ENCODE measurements at places on chromosomes 13 and 19. TPM values are rescaled to one million over a fixed set of nuclear protein-coding genes. Genes with fewer than 3 reads are reported as not detected.

- no peak overlapping the region for H3K4me3 ChIP-seq
- peaks cover 11% of the 10 kb centered on the region for H3K4me1 ChIP-seq
- H3K27ac ChIP-seq = no peak overlapping the region
- no peaks in the 10 kb centered on the region for H3K27me3 ChIP-seq
- H3K36me3 ChIP-seq = no peaks in the 10 kb centered on the region
- DNase-seq = peak; percentile 29
Measured at GRCh38 chr13:76016799-76017400, 380.8 kb downstream of the LMO7 start.

DNA sequence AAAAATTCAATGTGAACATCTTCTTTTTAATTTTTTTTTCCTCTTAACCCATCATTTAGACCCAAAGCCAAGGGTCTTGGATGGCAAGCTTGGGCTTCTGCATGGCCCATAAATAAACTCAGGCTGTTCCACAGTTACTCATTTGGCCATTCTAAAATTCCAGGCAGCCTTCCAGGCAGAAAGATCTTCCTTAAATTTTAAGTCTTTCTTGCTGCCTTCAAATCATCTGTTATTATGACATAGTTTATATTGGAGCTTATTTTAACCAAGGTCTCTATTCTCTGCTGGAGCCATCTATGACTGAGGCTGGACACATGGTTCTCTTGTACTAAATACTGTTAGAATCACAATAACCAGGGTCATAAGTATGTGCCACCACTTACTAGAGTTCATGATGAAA, 317.3 kb upstream of the MAB21L1 start:
- peak; percentile 38 for DNase-seq
- H3K36me3 ChIP-seq = no peaks in the 10 kb centered on the region
- no peaks in the 10 kb centered on the region for H3K27me3 ChIP-seq
- no peak overlapping the region for H3K4me3 ChIP-seq
- H3K4me1 ChIP-seq = peaks cover 6% of the 10 kb centered on the region
- no peak overlapping the region for H3K27ac ChIP-seq

The RXFP2 gene
- polyA plus RNA-seq = not detected

The DACH1 gene
- 0.28 TPM for polyA plus RNA-seq

The ZNF560 gene
- not detected for polyA plus RNA-seq

DNA sequence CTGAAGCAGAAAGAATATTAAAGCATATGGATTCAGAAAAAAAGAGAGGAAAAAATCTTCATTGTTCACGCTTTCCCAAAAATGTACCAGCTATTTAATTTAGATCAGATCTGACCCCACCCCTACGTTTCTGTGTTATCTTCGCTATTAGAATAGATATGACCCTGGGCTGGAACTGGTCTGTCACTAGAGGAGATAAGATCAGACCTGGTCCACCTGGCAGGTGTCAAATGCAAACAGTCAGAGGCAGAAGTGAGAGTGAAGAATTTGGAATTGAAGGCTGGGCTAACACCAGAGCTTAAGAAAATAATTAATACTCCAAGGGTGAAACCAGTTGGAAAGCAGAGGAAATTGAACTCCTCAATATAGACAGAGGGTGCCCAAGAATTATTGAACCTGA, 30.0 kb upstream of the MBNL2 start:
- DNase-seq = no peak
- no peaks in the 10 kb centered on the region for H3K36me3 ChIP-seq
- no peaks in the 10 kb centered on the region for H3K4me1 ChIP-seq
- H3K27me3 ChIP-seq = no peaks in the 10 kb centered on the region
- no peak overlapping the region for H3K4me3 ChIP-seq
- H3K27ac ChIP-seq = no peak overlapping the region

GRCh38 chr13:83536941-83537340, 345.3 kb downstream of the SLITRK1 start:
- no peaks in the 10 kb centered on the region for H3K36me3 ChIP-seq
- no peaks in the 10 kb centered on the region for H3K4me1 ChIP-seq
- no peak overlapping the region for H3K4me3 ChIP-seq
- no peak for DNase-seq
- H3K27ac ChIP-seq = no peak overlapping the region

- H3K4me3 ChIP-seq = no peak overlapping the region
- no peak for DNase-seq
- no peaks in the 10 kb centered on the region for H3K27me3 ChIP-seq
Measured at GRCh38 chr13:42885325-42885724, 103.9 kb downstream of the FAM216B start.

- no peaks in the 10 kb centered on the region for H3K27me3 ChIP-seq
- no peak overlapping the region for H3K4me3 ChIP-seq
- no peak for DNase-seq
Measured at GRCh38 chr19:47209319-47210179, 21.4 kb downstream of the BBC3 start.

- H3K27me3 ChIP-seq = no peaks in the 10 kb centered on the region
- peaks cover 89% of the 10 kb centered on the region for H3K4me1 ChIP-seq
- H3K27ac ChIP-seq = peak overlapping the region; percentile 65
- H3K4me3 ChIP-seq = no peak overlapping the region
- DNase-seq = no peak
- no peaks in the 10 kb centered on the region for H3K36me3 ChIP-seq
Measured at GRCh38 chr13:97257800-97258799, 36.0 kb downstream of the MBNL2 start.

GRCh38 chr19:38839816-38840582, 8.4 kb upstream of the ECH1 start:
- peaks cover 53% of the 10 kb centered on the region for H3K4me1 ChIP-seq
- peak; percentile 11 for DNase-seq
- no peak overlapping the region for H3K4me3 ChIP-seq
- H3K36me3 ChIP-seq = peaks cover 94% of the 10 kb centered on the region

DNA sequence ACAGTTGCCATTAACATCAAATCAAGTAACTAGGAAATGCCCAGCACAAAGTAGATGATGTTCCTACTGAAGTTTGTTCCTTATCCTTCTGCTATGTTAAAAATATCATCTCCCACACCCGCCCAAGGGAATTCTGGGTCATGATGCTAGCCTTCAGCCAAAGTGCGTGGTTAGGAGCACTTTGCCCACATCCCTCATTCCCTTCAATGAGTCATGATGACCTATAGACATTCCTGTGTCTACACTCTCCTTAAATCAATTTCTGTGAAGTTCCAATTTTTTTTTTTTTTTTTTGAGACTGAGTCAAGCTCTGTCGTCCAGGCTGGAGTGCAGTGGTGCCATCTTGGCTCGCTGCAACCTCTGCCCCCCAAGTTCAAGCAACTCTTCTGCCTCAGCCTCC, 17.0 kb downstream of the RXFP2 start:
- H3K27me3 ChIP-seq = no peaks in the 10 kb centered on the region
- H3K36me3 ChIP-seq = no peaks in the 10 kb centered on the region
- no peak overlapping the region for H3K4me3 ChIP-seq

DNA sequence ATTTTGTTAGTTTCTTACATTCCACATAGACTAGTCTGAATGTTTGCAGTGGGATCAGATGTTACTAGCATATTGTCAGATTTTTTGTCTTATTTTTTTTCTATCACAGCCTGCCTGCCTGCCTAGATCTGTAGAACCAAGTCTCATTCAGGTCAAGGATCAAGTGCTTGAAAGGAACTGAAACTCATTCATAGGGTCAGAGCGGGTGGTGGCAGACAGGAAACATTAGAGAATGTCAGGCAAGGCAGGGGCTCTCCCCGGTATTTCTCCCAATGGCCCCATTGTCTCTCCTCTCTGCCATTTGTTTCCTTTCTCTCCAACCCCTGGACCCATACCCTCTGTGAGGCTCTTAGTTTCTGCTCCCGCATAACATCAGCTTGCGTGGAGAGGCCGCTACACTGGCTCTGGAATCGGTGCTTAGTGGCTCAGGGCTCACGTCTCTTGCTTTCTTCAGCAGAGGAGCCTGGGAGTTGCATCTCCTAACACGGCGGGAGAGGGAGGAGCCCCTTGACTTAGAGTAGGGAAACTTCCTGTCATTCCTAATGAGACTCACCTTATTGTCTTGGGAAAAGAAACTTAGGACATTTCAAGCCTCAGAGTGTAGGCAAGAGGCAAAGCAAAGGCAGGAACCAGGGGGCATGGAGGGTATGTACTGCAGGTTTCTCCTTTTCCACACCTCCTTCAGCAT, 35.6 kb upstream of the SPATA13 start:
- DNase-seq = peak; percentile 41
- no peaks in the 10 kb centered on the region for H3K36me3 ChIP-seq
- no peaks in the 10 kb centered on the region for H3K27me3 ChIP-seq
- no peak overlapping the region for H3K27ac ChIP-seq
- H3K4me1 ChIP-seq = peaks cover 8% of the 10 kb centered on the region
